ENCODE measurements at places on chromosomes 6 and 20.

- DNase-seq = no peak
Observed at GRCh38 chr6:8865451-8865850, 430.1 kb upstream of the SLC35B3 start.

DNA sequence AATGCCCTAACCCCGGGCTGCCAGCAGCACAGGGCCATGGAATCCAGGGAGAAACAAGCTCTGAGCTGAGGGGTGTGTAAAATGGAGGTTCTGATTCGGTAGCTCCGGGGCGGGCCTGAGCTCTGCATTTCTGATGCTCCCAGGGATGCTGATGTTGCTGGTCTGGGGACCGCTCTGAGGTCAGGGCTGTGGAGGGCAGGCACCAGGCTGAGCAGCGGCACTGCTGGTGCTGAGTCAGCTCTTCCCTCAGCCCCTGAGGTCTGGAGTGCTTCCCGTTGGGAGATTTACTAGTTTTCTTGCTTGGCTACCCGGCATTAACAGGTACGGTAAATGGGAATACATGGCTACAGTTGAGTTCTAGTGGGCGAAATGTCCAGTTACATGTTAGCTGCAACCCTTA lies 18.6 kb upstream of the CST3 start:
- DNase-seq = no peak

DNA sequence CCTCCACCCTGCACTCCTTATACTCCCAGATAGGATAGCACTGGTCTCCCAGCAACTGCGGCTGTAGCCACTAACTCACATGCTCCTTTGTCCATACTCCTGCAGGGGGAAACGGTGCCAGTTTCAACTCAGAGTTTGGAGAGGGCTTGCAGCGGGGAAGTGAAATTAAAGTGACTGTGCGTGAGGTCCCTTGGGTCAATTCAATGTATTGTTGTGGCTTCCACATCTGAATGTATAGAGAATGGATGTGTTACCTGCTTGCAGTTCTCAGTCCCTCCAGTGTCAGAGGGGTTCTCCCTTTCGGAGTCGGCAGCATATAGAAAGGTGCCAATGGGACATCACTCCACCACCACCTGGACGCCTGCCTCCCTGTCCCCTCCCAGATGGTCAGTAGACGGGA lies 93.6 kb upstream of the CNKSR3 start:
- DNase-seq = no peak

- DNase-seq = no peak
Observed at GRCh38 chr6:143429970-143430369, 20.5 kb downstream of the ADAT2 start.

DNA sequence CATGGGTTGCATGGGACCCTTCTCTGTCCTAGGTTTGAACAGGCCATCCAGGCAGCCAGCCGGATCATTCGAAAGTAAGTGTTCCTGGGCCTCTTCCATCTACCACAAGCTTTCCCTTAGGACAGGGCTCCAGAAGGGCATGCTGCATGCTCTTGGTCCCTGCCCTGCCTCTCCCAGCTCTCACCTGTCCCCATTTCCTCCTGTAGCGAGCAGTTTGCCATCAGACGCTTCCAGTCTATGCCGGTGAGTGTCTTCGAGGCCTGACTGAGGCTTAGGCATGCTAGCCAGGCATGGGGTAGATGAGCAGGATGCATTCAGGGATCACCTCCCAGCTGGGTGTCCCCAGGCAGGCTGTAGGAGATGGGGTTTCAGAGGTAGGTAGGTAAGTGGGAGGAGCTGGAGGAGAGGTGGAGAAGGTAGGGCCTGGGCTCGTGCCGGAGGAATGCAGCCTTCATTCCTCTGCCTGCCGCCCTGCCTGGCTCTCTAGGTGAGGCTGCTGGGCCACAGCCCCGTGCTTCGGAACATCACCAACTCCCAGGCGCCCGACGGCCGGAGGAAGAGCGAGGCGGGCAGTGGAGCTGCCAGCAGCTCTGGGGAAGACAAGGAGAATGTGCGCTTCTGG lies 4.3 kb downstream of the CDC25B start:
- no peak for DNase-seq

- no peak for DNase-seq
Observed at GRCh38 chr6:77332915-77333623, 130.2 kb downstream of the HTR1B start.

GRCh38 chr6:13091192-13091591 lies 237.1 kb downstream of the TBC1D7 start:
- no peak for DNase-seq

- DNase-seq = no peak
Observed at GRCh38 chr20:2421247-2421646, 40.5 kb downstream of the TGM6 start.

- no peak for DNase-seq
Observed at GRCh38 chr20:30489614-30490003, 767.9 kb upstream of the DEFB115 start.

DNA sequence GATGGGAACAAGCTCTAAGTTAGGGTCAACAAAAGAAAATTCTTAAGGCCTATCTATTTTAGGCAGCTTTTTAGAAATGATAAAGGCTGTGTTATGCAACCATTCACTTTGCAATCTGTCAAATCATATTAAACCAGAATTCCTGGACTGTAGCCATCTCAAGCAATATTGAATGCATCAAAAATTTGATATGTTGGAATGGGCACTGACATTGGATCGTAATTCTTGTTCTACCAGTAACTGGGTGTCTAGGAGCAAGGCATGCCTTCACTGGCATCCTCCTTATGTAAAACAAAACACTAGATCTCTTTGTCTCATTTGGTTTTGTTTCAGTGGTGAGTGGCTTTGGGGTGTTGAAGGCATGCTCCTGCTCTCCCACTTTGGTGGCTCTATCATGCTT lies 145.6 kb downstream of the JARID2 start:
- DNase-seq = no peak

DNA sequence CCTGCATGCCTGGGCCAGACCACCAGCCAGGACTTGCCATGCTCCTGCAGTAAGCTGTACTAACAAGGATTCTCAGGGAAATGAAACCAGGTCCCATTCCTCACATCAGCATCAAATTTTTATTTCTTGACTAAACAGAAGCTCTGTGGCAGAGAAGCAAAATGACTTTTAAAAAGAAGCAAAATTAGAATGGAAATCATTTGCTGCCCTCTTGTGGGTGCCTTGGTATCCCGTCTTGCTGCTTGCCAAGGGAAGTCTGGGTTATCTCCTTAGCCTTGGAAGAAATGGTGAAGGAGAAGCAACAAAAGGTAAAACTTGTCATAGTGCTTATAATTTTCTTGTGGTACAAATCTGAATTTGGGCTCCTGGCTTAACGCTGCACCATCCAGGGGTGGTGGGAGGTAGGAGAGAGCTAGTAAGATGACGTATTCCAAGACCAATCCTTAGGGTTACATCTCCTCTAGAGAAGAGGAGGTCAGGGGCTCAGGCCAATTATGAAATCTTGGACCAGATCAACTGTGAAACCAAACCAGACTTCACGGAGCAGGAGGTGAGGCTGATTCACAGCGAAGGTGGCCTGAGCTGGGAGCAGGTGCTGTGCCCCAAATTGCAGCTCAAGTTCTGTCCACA lies 107.5 kb downstream of the FAXC start:
- no peak for DNase-seq

DNA sequence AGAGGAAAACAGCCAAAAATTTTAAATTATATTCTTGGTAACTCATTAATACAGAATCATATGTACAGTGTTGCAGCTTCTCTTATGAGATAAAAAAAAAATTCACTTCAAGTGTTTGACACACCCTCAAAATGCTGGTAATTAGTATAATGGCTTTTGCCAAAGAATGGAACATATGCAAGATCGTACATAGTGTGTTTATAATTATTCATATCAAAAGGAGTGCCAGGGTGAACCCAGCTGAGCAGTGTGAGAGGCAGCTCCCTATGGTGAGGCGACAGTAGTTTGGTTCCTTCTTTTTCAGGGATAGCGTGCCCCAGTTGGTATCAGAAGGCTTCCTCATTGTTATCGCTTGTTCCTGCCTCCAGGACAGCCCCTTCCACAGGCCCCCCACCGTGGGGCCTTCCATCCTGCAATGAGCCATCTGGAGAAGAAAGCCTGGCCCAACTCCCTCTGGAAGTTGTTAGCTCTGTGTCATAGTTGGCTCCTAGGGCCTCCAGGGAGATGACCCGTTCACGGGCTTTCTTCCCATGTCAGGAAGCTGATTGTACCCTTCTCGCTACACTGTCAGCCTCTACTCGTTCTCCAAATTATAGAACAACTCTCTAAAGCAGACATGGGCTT lies 150.7 kb downstream of the FRK start:
- no peak for DNase-seq

GRCh38 chr20:23027721-23028120 lies 7.4 kb upstream of the SSTR4 start:
- DNase-seq = no peak

DNA sequence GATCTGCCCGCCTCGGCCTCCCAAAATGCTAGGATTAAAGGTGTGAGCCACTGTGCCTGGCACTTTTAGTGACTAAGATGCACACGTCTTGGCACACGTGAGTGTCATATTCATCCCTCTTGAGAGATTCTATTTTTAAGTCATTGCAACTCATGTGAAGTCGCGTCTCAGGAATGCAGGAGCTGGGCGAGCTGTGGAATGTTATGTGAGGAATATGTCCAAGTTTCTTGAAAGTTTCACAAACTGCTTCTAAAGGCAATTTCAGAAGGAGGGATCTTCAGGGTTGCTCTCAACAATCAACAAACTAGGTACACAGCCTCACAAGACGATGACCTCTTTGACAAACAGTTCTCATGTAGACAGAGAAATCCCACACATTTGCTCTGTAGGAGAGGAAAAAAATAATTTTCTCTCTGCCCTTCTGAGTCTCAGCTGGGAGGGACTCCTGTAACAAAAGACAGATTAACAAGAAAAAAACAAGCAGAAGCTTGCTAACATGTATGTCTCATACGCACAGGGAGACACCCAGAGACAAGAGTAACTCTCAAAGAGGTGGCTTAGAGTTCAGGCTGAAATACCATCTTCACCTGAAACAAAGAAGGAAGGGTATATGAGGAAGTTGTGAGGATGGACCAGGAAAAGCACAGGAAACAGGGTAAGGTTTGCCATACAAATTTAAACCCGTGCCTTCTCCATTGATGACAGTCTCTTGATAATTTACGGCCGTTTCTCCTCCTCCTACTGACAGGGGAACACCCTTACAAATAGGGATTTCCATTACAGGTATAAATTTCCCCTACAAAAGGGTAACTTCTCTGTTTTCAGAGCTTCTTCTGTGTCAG lies 45.3 kb upstream of the FAM50B start:
- DNase-seq = no peak

- DNase-seq = no peak
Observed at GRCh38 chr20:56932575-56933330, 303.6 kb downstream of the TFAP2C start.

DNA sequence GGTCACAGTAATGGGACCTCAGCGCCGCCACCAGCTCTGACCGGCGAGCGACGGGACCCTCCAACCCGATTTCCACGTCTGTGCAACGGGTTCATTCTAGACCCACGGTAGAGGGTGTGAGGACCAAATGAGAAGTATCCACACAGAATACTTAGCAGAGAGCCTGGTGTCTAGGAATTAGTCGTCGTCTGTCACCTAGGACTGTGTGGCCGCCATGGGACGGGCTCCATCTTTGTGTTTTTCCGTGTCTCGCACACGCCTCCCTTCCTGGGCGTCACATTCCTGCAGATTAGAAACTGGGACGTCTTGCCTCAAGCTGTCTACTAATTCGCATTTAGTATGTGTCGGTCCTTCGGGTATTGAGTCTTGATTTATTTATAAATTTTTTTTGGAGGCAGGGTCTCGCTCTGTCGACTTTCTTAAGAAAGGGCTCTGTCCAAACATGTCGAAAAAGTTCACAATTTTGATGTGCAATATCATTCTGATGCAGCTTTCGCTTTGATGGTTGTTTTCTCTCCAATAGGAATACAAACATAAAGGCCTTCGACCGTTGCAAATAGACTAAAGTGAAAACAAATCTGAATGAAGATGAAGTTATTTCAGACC lies 563 bp downstream of the MGME1 start:
- DNase-seq = no peak

DNA sequence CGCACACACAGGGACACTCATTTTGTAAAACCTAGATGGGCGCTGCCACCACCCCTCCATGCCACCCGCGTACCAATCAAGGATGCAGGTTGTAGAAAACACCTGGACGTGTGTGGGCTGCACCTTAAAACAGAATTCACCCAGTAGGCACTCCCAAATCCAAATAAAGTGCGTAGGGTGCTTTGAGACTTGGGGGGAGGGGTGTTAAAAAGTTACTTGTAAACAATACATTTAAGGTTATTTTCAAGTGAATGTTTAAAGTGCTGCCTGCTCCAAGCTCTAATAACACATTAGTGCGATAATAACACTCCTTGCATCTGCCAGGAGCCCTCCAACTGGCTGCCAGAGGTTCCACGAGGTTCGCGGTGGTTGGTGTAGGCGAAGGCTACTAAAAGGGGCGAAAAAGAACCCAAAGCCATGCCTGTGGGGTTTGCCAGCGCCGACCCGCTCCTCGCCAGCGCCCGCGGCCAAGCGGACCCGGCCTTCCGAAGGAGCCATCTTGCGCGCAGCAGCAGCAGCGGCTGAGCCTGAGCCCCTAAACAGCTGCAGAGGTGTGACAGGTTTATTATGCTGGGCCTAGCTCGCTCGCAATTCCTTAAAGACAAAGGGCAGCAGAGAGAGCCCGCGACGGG lies 11.5 kb downstream of the FOXC1 start:
- DNase-seq = no peak

DNA sequence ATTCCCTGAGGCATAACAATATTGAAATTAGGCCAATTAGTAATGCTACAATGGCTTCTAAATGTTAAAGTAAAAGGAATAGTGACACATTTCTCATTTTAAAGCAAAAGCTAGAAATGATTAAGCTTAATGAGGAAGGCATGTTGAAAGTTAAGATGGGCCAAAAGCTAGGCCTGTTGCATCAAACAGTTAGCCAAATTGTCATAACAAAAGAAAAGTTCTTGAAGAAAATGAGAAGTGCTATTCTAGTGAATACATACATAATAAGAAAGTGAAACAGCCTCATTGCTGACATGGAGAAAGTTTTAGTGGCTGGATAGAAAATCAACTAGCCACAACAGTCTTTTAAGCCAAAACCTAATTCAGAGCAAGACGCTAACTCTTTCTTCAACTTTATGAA lies 12.9 kb downstream of the OR2A4 start:
- DNase-seq = no peak

DNA sequence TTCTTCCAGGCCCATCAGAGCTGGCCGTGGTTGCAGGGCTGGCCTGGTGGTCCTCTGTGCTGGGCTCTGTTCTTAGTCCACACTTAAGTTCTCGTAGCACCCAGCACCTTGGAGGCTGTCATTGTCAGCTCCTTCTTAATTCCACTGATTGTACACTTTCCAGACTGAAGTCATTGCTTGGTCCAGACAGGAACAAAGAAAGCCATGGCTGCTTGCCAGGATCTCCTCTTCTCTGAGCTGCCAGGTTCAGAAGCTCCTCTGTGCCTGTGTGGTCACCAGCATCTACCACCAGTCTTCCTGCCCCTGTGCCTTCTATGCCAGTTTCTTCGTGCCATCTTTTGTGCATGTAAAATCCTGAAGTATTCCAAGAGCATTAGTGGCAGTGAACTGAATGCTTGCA lies 39.5 kb upstream of the PCMTD2 start:
- no peak for DNase-seq

- DNase-seq = no peak
Observed at GRCh38 chr6:20875369-20875963, 341.2 kb downstream of the CDKAL1 start.

Data from CD4-positive, alpha-beta T cell treated with Interleukin-15 for 4 hours (primary cell).